ENCODE measurements at places on chromosomes 1 and 21. TPM values are rescaled to one million over a fixed set of nuclear protein-coding genes. Genes with fewer than 3 reads are reported as not detected.

The PGLYRP3 gene
- not detected for total RNA-seq

The RPE65 gene
- not detected for total RNA-seq

The LEPROT gene
- total RNA-seq = 34.8 TPM

The TMEM200B gene
- 0.14 TPM for total RNA-seq

The HSD11B1 gene
- not detected for total RNA-seq

The BARHL2 gene
- not detected for total RNA-seq

The SLC9C2 gene
- total RNA-seq = not detected

The OR2T33 gene
- not detected for total RNA-seq

The BMP8B gene
- total RNA-seq = 4.2 TPM

The KISS1 gene
- total RNA-seq = 1.0 TPM

The SYTL1 gene
- total RNA-seq = 0.50 TPM

The CYP4B1 gene
- total RNA-seq = not detected

The CD1E gene
- not detected for total RNA-seq

The EFNA1 gene
- total RNA-seq = 36.5 TPM

The RHD gene
- not detected for total RNA-seq

Data from A549 treated with CpdA at 1 μM for 4 hours (cell line).